Dermis blood vessel endothelial cell (primary cell): ENCODE measurements at places on chromosomes 1 and 21.

DNA sequence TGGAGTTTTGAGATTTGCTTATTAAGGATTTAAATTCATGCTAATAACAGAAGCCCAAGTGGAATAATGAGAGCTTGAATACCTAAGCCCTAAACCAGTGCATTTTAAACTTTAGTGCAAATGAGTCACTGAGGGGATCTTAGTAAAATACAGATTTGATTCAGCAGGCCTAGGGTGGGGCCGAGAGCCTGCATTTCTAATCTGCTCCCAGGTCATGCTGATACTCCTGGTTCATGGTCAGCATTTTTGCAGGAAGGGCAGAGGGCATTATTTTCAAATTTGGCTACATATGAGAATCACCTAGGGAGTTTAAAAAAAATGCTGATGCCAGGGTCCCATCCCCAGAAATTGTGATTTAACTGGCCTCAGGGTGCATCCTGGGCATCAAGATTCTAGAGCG, 39.3 kb downstream of the DNTTIP2 start:
- no peak for DNase-seq

GRCh38 chr1:222000131-222000530, 258.2 kb upstream of the DUSP10 start:
- no peak for DNase-seq

GRCh38 chr1:221672965-221673364, 68.9 kb downstream of the DUSP10 start:
- no peak for DNase-seq

- peak; percentile 92 for DNase-seq
Observed at GRCh38 chr1:94237291-94238226, at the start of gene ARHGAP29. Gene ARHGAP29, minus strand, starts transcription at chr1:94237584. Its CDS starts 5,973 bp downstream, at chr1:94231611.

DNA sequence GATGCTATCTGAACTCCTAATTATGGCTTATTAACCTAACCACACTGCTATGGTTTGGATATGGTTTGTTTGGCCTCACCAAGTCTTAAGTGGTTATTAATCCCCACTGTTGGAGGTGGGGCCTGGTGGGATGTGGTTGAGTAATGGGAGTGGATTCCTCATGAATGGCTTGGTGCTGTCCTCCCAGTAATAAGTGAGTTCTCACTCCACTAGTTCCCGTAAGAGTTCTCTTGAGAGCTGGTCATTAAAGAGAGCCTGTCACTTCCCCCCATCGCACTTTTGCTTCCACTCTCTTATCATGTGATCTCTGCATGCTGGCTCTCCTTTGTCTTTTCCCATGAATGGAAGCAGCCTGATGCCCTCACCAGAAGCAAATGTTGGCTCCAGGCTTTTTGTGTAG, 328.8 kb downstream of the PLA2G4A start:
- no peak for DNase-seq

GRCh38 chr1:11806307-11806936, 431 bp downstream of the CLCN6 start:
- DNase-seq: peak; percentile 41

DNA sequence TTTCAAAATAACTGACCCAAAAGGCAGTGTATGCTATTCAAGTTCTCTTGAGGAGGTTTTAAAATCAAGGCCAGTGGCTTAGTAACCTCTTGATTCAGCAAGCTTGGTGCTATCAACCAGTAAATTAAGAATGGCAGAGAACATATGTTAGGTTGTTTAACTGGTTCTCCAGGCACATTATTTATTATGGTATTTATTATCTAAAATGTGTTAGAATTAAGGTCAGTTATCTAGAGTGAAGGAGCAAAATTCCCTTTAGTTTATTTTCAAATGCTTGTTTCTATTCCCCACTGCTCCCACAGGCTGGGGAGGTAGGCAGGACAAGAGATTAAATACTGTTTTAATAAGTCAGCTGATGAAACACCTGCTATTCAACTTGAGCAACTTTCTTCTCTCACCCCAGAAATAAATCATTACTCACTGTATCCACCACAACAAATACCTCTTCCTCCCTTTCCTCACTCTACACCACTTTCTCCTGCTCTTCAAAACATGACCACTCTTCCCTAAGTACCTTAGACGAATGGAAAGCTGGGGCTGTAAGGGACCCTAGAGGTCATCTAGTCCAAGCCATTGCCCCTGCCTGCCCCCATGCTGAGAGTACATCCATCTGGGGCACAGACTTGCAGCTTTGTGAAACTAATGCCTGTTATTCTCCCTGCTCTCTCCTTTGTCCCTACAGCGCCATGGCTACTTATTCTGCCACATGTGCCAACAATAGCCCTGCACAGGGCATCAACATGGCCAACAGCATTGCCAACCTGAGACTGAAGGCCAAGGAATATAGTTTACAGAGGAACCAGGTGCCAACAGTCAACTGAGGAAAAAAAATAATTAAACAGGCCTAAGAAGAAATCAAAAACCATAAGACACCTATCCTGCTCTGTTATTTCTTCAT, 71.7 kb downstream of the PRRX1 start:
- no peak for DNase-seq
